Hematopoietic multipotent progenitor cell treated with erythropoietin and hydrocortisone succinate and interleukin-3 and kit ligand, for 4 days (in vitro differentiated cells): ENCODE measurements at places on chromosomes 7 and 10.
A peak's percentile ranks its signal among the peaks of the same experiment; 100 is the strongest.

DNA sequence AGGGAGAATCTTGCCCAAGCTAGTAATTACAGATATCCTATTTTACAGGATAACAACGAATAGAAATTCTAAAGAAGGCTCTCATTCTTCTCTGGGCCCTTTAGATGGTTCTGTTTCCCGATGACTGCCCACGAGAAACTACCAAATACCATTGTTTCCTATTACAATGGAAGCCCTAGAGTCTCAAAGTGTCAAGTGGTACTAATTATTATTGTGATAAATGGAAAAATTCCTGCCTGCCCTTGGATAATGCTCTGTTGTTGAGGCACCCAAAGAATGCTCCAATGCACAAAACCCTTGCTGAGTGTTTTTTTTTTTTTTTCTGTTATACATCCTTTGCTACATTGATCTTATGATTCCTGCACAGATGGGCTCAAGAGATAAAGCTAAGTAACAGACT, 504.5 kb downstream of the XPNPEP1 start:
- no peak for DNase-seq

DNA sequence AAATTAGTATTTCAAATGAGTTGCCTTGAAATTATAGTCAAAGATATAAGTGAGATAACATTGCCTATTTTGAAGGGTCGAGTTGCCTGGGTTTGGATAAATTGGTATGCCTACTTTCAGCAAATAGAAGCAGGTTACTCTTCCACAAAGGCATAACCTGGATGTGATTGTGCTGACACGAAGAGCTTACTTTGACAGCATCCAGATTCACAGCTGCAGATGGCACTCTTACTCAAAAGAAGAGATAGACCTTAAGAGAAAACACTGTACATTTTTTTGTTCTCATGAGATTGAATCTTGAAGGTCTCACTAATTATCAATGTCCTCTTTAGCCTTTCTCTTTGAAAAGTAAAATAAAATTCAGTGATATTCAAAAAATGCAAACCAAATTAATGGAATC, 1338.7 kb downstream of the REEP3 start:
- no peak for DNase-seq

- no peak for DNase-seq
These were observed 1078.1 kb downstream of the SORCS1 start for GRCh38 chr10:106086391-106086790.

DNA sequence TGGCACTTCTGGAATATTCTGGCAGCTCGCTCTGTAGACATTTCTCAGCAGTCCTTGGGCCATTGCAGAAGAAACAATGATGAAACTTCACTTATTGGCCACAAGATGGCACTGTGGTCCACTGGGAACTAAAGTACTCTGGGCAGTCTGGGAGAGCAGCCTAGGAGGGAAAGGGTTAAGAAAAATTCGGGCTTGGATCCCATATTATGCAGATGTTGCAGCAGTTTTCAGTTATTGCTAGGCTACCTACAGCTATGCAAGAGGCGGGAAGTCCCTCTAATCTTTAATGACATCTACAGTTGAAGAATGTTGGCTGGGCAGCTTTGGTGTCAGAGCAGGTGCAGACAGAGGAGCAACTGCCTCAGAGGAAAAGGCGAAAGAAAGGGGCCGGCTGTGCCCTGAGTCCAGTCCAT, 201.7 kb upstream of the PRSS58 start:
- DNase-seq = peak; percentile 94

- no peak for DNase-seq
These were observed 247.0 kb downstream of the STK31 start for GRCh38 chr7:23956772-23957576.

- no peak for DNase-seq
These were observed 126.3 kb downstream of the COL26A1 start for GRCh38 chr7:101488826-101489572.

- DNase-seq = no peak
These were observed 74.2 kb downstream of the MINPP1 start for GRCh38 chr10:87578842-87579401.

GRCh38 chr7:81632418-81632817, 137.4 kb downstream of the HGF start:
- DNase-seq = no peak

- DNase-seq = no peak
These were observed 21.4 kb upstream of the TPST1 start for GRCh38 chr7:66183700-66184099.

GRCh38 chr10:76922666-76923065, 714.9 kb downstream of the KCNMA1 start:
- DNase-seq = no peak

DNA sequence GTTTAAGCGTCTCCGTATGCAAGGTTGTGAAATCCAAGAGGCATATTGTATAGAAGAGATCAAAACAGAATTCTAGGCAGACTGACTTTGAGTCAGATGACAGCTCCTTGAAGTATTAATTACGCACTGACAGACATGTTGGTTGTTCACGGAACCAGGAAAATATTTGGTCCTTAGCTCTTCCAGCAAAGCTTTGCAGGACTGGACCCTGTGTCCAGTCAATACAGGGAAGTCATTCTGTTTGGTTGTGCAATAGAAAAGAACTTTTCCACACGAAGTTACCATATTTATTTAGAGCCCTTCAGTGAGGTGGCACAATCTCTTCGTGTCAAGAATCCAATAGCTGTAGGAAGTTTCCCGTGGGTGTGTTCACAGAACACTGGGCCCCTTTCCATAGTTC, 205.3 kb downstream of the ARHGAP21 start:
- DNase-seq = no peak

DNA sequence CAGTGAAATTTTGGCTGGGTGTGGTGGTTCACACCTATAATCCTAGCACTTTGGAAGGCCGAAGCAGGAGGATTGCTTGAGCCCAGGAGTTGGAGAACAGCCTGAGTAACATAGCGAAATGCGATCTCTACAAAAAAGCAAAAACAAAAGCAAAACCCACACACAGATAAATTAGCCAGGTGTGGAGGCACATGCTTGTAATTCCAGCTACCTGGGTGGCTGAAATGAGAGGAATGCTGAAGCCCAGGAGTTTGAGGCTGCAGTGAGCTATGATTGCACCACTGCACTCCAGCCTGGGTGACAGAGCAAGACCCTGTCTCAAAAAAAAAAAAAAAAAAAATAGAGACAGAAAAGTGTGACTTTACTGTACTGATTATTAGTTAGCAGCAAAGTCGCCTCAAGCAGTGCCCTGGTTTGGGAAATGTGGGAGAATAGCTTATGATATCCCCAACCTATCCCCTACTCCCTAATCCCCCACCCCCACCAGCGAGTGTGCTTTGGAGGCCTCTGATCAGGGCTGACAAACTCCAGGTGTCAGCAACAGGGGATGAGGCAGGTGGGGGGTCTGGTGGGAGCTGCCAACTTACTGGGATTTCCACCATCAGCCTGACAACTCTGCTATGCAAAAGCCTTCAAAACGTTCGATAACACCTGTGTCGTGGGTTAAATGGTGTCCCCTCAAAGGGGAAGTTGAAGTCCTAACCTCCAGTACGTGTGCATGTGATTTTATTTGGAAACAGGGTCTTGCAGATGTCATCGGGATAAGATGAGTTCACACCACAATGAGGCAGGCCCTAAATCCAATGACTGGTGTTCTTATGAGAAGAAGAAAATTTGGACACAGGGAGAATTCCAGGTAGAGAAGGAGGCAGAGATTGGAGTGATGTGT, 124.7 kb upstream of the SDK1 start:
- no peak for DNase-seq
